ENCODE measurements at places on chromosomes 7 and 10.

- no peak for DNase-seq
These were observed 7.0 kb upstream of the FFAR4 start for GRCh38 chr10:93559490-93559889.

- no peak for DNase-seq
These were observed 187.2 kb downstream of the FGFR2 start for GRCh38 chr10:121411004-121411403.

DNA sequence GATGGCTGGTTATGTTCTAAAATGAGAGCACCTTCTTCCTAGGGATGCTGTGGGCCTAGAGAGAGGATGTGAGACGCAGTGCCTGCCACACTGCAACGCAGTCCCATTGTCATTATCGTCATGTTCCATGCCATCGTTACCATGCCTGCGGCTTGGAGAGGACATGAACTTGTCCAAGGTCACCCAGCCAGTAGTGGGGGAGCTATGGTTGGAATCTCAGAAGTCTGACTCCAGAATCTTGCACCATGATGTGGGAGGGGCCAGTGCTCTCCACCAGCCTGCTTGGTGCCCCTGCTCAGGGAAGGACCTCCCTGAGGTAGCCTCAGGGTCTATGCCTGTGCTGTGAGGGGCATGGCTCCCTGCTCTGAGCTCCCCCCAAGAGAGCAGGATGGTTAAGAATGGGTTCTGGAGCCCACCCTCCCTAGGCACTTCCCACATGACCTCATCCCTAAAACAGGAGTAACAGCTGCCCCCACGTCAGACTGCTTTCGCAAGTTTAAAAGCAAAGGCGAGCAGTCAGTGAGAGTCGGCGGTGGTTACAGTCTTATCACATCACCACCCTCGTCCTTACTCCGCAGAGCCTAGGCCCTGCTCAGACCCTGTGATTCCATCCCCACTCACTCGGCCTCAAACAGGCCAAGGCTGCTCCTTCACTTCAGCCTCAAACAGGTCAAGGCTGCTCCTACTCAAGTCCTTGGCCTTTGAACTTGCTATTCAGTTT lies 50.4 kb downstream of the HABP2 start:
- no peak for DNase-seq

- DNase-seq, result no peak
These were observed 126.7 kb upstream of the CALN1 start for GRCh38 chr7:72538856-72539255.

DNA sequence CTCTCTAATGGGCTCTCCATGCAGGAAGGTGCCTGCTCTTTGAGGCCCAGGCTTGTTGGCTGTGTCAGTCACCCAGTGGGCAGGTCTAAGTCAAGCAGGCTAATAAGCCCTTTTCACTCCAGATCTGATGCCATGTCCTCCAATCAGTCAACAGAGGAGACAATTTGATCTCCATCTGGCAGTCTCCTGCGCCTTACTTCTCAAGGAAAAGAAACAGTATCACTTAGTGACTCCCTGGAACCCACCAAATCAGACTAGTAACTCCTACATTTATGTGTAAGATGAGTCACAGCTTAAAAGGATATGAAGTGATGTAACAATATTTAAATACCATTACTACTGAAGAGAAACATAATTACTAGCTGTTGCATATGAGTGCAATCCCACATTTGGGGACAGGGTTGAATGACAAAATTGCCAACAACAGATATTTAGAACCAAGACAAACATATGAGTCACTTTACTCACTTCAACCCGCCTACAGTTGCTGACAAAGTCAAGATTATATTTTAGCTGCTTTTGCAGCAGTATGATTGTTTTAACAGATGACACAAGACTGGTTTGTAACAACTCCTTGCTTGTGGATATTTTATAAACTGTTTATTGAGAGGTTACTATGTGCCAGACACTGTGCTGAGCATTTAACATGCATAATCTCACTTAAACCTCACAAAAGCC lies 72.1 kb downstream of the USP6NL start:
- no peak for DNase-seq

DNA sequence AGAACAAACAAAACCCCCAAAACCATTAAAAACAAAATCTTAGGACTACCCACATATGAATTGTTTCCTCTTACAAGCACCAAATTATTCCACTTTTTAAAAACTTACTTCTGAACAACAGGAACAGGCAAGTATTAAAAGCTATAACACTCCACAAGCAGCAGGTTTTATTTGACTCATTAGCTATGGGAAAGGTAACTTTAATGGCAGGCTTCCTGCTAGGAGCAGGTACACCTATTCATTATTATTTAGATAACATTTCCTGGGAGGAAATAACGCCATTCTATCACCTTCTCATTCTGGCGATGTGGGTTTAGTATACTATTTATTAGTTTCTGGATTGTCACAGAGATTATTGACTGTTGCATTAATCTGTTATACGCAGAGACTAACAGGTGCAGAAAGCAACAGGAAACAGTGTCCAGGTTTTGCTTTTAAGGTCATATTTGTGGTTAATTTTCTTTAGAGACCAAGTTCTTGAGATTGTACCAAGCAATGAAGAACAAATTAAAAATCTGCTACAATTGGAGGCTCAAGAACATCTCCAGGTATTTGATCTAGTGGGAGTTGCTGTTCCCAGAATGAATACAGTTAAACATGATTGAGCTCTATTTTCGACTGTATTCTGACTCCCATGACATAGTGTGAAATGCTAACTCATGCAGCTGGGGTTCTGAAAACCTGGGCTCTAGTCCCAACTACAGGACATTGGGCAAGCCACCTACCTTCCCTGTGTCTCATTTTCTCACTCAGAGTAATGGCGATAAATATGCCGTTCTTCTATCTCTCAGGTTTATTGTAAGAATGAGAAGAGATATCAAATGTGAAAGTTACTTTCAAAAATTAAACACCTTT lies 2.0 kb downstream of the CPA2 start:
- no peak for DNase-seq

GRCh38 chr10:79003183-79004100 lies 65.3 kb upstream of the ZMIZ1 start:
- no peak for DNase-seq

DNA sequence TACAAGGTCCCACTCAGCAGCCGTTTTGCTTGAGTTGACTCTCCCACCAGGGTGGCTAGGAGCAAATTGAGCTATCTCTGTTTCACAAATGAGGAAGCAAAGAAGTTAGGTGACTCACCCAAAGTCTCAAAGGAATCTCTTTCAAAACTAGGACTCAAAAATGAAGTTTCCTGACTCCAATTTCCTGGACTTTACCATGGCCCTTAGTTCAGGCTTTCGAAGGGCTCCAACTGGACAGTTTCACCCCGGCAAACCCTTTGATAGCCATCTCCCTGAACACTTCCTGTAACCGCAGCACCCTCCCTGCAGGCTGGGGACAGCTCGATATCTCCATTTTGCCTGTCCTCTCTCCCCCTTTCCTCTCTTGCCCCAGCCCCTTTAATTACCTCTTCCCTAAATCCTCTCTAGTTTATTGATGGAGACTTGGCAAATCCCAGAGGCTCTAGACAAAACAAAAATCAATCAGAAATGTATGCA lies 4.7 kb upstream of the AFAP1L2 start:
- DNase-seq, result no peak

DNA sequence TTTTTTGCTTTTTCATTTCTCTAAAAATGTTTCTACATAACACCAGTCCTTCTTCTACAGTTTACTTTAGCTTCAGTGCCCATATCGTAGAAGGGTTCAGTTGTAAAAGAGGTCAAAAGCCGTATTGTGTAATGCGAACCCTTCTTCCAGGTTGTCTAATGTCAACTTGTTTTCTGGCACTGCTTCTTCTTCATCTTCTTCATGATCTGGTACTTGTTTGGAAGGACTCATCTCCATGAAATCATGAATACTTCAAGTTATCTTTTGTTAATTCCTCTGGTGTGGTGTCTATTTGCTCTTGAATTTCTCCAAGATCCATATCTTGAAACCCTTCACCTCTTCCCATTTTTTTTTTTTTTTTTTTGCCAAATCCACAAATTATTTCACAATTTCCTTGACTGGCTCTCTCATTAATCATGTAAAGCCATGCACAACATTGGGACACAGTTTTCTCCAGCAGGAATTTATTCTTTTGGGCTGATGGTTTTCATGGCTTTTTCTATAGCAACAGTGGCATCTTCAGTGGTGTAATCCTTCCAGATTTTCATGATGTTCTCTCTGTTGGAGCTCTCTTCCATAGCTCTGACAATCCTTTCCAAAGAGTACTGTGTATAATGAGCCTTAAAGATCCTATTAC lies 85.1 kb downstream of the CPED1 start:
- no peak for DNase-seq

DNA sequence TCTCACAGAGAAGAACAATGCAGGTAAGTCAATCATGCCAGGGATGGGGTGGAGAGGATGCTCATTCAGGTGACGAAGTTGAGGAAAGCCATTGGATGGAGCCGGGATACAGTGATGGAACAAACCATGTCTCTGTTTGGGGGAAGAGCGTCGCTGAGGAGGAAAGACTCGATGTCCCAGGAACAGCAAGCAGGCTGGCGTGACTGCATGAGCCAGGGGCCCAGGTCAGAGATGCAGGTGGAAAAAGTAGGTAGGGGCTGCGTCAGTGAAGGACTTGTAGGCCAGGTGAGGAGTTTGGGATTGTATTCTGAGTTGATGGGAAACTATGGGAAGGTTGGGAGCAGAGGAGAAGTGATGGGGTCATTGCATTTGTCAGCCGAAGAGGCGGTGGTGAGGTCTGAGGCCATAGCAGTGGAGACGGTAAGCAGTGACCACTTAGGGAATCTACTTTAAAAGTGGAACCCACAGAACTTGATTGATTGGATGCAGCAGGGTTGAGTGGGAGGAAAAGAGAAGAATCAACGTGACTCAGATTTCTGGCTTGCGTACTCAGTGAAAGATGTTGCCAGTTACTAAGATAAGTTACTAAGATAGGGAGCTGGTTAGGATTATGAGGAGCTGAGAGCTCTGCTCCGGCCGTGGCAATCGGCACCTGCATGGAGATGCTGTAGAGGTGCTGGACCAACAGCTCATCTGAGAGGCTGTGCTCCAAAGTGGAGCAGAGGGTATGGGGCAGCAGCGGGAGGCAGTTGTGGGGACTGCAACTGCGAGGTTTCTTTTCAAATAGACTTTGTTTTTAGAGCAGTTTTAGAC lies 12.5 kb upstream of the IL2RA start:
- DNase-seq, result peak; percentile 53

GRCh38 chr7:150370612-150371071 lies 2.0 kb downstream of the REPIN1 start:
- DNase-seq, result no peak

GRCh38 chr7:112357136-112357535 lies 93.1 kb upstream of the IFRD1 start:
- no peak for DNase-seq

DNA sequence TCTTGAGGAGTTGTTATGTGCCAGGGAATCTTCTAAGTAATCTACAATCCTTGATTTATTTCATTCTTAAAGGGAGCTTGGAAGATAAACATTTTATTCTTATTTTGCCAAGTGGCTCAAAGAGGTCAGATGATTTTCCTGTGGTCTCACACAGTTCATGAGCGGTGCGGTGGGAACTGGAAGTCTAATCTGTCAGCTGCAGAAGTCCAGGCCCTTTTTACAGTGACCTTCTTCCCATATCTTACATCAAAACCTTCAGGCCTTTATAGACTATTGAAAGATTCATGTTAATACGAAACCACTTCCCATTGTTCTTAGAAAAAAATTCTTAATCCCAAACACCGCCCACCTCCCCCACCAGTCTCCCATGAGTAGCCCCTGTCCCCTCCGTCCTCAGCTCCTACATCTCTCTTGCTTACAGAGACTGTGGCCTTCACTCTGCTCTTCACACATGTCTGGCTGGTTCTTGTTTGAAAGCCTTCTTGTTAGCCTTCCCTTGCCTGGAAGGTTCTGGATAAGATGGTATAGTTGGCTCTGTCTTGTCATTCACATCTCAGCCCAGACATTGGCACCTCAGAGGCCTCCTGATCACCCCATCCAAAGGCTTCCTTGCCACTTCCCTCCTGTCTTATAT lies 61.5 kb downstream of the ITGA8 start:
- DNase-seq, result no peak

DNA sequence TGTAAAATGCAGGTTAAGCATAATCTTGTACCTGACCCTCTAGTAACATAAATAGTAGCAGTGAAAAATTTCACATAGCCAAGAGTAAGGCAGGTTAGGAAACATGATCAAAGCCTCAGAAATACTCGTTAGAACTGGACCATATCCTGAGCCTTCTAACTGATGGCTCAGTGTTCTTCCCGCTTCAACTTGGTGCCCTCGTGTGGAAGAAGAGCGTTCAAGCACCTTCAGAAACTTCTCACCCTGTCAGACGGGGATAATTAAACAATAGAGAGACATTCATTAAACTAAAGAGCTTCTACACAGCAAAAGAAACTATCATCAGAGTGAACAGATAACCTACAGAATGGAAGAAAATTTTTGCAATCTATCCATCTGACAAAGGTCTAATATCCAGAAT lies 124.5 kb downstream of the MYOF start:
- DNase-seq, result no peak

DNA sequence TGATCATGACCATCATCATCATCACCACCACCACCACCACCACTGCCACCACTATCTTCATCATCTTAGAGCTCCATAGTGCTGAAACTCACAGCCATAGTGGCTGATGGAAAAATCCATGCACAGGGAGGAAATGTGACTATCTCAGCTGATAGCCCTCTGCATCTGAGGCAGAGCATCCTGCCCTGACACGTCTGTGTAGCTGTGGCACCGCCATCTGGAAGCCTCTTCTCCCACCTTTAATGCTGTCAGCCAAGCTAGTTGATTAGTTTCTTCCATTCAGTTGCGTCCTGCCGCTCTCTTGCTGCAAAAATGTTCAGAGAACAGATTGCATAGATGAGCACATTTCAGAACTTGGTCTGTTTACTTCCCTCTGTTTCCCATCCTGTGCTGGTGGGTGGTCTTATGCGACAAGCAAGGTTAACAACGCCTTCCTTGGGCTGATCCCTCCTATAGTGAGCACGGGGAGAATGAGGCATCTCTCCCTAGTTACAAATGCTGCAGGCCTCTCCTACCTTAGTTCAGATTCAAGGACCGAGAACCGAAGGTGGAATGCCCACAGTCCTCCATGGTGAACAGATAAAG lies 478.6 kb downstream of the PLXNA4 start:
- DNase-seq, result no peak

Measured in activated T-cell treated with anti-CD3 and anti-CD28 coated beads, Interleukin-2, amount 50 U/mL, for 72 hours (primary cell).